ENCODE measurements at places on chromosomes 2 and 18.
A peak's percentile ranks its signal among the peaks of the same experiment; 100 is the strongest.

- no peak for DNase-seq
These were observed 16.4 kb upstream of the KCNG3 start for GRCh38 chr2:42510191-42510590.

GRCh38 chr2:74029714-74030397 is 45.1 kb downstream of the TET3 start:
- DNase-seq = no peak

DNA sequence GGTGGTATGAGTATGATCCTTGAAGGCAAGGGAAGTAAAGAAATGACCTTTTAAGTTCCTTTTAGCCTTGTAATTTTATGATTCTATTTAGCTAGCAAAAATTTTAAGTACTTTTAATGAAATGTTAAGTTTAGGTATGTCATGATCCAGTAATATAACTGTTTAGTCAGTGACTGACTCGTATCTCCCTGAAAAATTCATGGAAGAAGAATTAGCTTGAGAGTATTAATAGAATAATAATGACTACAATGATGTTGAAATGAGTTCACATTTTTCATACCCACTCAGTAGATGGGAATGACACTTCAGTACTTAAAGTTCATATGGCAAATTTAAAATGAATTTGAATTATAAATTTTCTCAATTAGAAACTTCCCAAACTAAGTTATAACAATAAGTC is 14.6 kb downstream of the RAB3GAP1 start:
- DNase-seq = no peak

DNA sequence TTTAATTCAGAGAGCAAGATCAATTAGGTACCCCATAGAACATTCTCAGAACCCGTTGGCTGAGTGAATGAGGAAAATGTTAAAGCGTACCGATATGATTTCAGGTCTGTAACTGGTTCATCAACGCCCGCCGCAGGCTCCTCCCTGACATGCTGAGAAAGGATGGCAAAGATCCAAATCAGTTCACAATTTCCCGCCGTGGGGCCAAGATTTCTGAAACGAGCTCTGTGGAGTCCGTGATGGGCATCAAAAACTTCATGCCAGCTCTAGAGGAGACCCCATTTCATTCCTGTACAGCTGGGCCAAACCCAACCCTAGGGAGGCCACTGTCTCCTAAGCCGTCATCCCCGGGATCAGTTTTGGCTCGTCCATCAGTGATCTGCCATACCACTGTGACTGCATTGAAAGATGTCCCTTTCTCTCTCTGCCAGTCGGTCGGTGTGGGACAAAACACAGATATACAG is 7.3 kb downstream of the TGIF1 start:
- no peak for DNase-seq

- DNase-seq = no peak
These were observed 7.9 kb downstream of the NEDD4L start for GRCh38 chr18:58051765-58052460.

- no peak for DNase-seq
These were observed 3.6 kb downstream of the ZAP70 start for GRCh38 chr2:97716695-97717612.

GRCh38 chr2:182208421-182208820 is 218.4 kb downstream of the PDE1A start:
- DNase-seq = no peak

GRCh38 chr2:107462181-107462580 is 364.5 kb upstream of the RGPD4 start:
- no peak for DNase-seq

DNA sequence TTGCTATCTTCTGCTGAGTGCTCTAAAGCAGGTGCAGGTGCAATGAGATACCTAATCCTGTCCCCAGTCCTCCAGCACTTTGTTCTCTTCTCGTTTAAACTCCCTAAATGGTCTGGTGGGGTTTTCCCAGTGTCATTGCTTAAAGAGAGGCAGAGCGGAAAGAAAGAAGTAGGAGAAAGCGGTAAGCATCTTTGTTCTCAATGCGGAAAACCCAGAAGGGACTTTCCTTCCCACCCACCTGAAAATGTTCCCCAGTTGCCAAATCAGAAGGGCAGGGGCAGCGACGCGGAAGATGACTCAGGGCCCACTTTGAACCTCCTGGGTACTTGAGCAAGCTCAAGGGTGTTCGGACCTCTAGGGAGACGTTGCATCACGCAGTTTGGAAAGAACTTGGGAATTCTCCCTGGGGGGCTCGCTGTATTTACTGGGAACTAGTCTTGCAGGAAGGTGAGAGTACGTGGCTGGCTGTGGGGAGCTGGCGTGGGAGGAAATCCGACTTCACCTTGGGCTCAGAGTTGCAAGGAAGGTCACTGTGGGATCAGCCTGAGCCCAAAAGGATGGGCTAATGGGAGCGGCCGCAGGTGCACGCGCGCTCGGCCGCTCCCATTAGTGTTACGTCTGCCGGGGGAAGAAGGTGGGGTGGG is 589 bp upstream of the SGPP2 start:
- no peak for DNase-seq

DNA sequence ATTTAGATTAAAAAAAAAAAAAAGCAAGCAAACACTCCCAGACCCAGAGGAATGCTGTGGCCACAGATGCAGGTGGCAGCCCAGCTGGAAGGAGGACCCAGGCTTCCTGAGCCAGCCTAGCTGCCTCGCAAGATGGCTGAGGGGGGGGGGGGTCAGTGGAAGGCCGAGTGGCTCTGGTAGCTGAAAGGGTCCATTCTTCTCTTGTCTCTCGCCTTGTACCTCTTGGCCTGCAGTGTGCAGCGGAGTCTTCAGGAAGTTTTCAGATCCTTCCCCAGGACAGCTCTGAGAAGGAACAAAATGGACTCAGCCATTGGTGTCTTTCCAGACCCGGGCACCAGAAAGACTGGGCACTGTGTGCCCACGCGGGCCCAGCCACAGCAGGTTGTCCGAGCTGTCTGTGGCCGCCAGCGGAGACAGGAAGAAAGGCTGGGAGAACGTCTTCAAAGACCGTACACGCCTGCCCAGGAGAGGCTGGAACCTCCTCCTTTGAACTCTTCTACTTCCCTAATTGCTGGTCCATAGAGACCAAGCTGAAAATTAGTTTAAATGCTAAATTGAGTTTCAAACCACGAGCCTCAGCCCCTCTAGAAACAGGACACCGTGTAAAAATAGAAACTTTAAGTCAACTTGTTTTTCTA is 21.3 kb downstream of the APCDD1 start:
- DNase-seq = no peak

DNA sequence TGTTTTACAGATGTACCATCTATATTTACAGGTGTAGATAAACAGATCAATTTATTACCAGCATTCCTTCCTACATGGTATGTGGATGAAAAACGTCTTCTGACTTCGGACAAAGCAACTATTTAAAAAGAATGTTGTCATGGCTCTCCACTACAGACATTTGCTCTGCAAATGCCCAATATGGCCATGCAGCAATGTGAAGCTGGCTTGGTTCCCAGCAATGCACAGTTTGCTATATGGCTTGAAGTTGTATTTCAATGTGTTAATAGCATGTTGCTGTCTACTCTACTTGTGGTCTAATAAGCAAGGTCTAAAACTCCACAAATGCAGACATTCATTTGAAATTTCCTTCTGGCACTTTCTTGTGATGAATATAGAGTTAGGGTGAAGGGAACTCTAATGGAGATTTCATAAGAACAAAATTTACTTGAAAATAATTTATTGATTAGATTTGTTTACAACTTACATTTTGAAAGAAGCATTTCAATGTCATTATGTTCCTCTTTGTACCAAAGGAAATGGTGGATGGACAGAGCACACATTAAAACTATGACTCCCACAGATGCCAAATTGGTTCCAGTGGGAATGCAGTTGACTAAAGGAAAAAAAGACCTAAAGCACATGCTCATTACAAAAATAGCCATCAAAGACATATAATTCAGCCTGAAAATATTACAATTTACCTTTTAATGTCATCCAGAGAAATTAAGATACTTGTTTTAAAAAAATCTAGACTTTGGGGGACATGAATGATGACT is 234.0 kb downstream of the DYM start:
- no peak for DNase-seq

GRCh38 chr2:230790981-230791380 is 73.8 kb upstream of the ITM2C start:
- DNase-seq = no peak

GRCh38 chr2:11930211-11930761 is 183.9 kb downstream of the LPIN1 start:
- DNase-seq = no peak

DNA sequence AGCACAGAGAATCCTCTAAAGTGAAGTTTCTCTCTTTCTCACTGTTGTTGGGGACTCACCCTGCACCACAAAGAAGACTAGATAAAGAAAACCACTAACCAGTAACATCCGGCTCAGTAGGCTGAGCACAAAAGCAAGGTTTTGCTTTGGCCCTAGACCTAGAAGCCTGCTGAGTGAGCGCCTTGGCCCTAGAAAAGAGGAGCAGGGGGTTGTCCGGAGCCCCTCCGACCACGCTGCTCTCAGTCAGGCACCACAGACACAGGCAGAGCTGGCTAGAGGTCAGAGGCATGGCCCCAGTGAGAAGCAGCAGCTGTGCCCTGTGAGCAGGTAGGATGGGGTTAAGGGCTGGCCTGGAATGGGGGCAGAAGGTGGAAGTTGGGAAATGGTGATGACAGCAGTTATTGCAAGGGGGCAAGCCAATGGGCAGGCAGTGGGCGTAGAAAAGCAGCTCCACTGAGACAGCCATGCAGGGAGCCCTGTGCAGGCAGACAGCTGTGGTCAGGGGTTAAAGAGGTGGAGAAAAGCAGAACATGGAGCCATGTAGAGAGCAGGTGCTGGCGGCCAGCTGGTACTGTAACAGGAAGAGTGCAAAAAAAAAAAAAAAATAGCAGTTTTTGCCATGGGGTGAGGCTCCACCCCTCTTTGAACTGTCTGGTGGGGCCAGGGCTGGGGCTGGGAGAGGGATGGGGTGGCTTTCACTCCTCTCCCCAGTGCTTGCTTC is 36.9 kb upstream of the SLC14A1 start:
- peak; percentile 48 for DNase-seq

- no peak for DNase-seq
These were observed 12.3 kb downstream of the B3GNT2 start for GRCh38 chr2:62208074-62208757.

GRCh38 chr2:28975671-28976070 is 5.4 kb upstream of the TOGARAM2 start:
- DNase-seq = no peak

- no peak for DNase-seq
These were observed 164.3 kb upstream of the CAVIN2 start for GRCh38 chr2:192011196-192011595.

GRCh38 chr2:152072011-152072410 is 26.8 kb downstream of the CACNB4 start:
- DNase-seq = no peak

DNA sequence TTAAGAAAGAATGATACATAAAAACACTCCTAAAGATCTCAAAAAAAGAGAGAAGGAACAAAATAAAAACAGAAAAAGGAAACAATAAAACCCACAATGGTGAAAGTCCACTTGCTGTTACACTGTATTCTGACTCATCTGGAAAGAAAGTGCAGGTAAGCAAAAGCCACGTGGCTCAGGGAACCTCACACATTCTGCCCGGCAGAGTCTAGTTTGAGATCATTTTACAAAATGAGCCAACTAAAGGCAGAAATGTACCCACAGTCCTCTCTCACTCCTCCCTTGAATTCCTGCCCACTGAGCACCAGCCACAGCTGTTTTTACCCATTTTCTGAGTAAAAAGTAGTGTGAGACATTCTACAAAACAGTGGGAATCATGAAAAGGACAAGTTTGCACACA is 10.0 kb downstream of the KCNH7 start:
- no peak for DNase-seq

- no peak for DNase-seq
These were observed 27.4 kb upstream of the EDAR start for GRCh38 chr2:109016376-109016775.

DNA sequence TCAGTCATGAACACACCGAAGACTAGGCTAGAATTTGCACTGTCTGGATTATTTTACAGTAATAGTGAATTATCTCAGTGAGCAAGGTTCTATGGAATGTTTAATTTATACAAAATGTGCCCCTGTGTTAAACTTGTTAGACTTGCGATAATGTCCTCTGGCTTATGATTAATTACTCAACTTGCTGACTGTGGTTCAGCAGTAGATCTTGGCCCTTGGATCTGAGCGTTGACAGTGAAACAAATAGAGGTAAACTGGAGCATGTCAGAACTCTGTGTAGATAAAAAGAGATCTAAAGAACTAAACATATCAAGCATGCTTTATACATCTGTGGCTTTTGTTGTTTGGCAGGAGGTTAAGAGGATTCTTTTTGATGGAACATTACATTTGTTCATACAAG is 407.6 kb downstream of the DSEL start:
- DNase-seq = no peak

DNA sequence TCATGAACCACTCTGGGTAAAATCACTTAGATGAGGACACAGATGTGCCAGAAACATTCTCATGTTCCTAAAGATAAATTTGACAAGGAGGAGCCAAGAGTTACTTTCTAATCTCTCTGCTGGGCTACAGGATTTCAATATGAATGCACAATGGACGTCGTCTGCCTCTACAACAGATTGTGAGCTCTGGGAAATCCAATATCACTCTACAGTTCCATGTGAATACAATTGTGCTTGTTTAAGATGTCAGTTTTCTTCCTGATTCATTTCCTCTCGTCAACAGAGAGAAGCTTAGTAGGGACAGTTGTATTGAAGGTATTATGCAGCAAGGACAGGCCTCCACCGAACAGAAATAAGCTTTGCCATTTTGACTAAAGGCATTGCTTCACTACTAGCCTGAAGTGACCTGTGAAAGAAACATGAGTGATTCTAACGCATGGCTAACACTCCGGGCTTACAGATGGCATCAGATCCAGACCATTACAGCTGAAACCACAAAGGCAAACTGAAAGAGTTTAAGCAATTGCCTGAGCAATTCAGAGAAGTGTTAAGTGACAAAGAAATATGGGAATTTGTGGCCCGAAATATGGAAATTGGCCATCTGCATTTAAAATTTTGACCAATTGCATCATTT is 1591.5 kb downstream of the LRP1B start:
- DNase-seq = no peak

GRCh38 chr2:120736624-120737339 is 1.1 kb downstream of the GLI2 start:
- no peak for DNase-seq

DNA sequence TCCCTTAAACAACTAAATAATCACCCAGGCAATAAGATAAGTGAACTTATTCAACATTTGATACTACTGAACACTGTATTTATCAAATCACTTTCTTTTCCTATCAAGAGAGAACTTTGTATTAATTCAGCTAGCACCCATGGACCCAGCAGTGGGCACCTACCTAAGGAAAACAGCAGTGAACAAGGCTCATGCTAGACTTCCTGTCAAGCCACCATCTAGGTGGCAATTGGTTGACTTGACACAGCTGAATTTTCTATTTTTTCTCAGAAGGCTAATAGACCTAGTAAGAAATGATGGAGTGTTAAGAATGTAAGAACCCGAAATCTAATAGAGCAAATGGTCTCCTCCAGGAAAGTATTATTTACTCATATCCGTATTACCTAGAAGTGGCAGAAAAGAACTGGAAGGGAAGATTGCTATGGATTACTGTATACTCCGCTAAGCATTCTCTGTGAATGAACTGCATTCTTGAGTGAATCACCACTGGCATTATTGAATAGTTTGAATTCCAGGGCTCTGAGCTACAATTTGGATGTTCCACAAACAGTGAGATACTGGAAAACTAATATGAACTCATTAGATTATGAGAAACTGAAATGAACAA is 988.2 kb upstream of the CDH2 start:
- no peak for DNase-seq

- no peak for DNase-seq
These were observed 404.8 kb upstream of the GALNT5 start for GRCh38 chr2:156852681-156853080.

- no peak for DNase-seq
These were observed 8.9 kb downstream of the ADAM23 start for GRCh38 chr2:206452242-206452641.
